GM18507 (cell line): ENCODE measurements at places on chromosomes 1 and 21.

DNA sequence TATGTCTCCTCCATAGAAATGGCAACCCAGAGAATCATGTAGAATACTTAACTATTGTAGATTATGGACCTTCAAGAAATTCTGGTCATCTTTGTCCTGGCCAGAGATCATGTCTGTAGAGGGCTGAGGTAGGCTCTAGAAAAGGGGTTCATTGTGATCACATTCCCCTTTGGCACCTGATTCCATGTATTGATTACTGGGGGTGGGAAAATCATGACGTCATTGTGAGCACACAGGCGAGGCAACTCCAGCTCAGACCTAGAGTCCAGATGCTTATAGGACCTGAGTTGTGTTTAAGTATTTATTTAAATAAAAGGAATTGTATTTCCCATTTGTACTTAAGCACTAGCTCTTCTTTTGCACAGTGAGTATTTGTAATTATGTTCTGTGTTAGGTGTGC, 93.1 kb downstream of the OSBPL9 start:
- no peak for DNase-seq

DNA sequence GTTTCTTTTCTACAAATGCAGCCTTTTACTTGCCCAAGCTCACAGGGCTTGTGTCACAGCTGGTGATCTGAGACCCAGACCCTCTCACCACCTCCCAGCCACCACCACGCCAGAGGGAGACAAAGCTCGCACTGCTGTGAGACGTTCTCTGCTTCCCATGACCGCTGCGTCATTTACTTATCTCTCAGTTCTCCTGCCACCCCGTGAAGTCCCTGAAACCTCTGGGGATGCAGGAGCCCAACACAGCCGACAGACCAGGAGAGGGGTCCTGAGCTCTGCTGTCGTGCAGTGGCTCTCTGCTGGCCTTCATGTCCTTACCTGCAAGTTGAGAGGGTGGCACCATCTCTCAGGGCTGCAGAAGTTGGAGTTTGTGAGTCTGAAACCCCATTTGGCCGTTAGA, 77.7 kb downstream of the SLC16A1 start:
- DNase-seq: no peak

- DNase-seq: no peak
Observed at GRCh38 chr21:32140151-32140550, 138.7 kb downstream of the MIS18A start.

DNA sequence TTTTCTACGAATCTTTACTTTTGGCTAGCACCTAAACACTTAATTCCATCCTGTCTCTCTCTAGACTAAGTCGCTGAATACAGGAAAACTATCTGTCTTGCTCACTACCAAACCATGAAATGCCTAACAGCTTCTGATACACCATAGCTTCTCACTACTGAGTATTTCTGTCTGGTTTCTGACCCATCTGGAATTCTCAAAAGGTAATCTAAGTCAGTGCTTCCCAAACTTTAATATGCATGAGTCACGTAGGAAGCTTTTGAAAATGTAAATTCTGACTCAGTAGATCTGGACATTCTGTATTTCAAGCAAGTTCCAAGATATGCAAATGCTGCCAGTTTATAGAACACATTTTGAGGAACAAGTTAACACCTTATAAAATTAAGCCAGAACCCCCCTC, 9.2 kb upstream of the OVGP1 start:
- DNase-seq: no peak

DNA sequence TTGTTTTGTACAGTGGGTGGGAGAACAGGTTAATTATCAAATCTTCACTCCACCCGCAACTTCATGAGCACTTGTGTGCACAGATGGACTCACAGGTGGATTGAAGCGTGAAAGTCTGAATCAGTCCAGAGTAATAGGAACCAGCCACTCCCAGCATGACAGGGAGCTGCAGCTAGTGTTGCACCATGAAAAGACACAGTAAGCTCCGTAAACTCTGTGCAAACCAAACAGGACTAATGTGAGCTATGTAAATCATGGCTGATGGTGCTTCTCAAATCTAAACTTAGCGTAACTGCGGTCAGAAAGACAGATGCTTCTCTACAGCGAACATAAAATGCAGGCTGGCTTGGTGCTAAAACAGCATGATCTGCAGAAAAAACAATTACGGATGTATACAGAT, 114.4 kb downstream of the CENPF start:
- DNase-seq: no peak

GRCh38 chr1:119767486-119767885, 1.2 kb downstream of the HMGCS2 start:
- DNase-seq: no peak

- no peak for DNase-seq
Observed at GRCh38 chr1:74344387-74344786, 109.2 kb downstream of the TNNI3K start.

- DNase-seq: no peak
Observed at GRCh38 chr1:182185842-182186756, 124.6 kb upstream of the ZNF648 start.
